ENCODE measurements at places on chromosomes 6 and 20. TPM values are rescaled to one million over a fixed set of nuclear protein-coding genes. Genes with fewer than 3 reads are reported as not detected.

ISM1 gene
- total RNA-seq, result 2.4 TPM

PPP1R3G gene
- total RNA-seq, result not detected

FERMT1 gene
- 0.10 TPM for total RNA-seq

ZSCAN12 gene
- total RNA-seq, result 9.7 TPM

CLPSL1 gene
- not detected for total RNA-seq

DNA sequence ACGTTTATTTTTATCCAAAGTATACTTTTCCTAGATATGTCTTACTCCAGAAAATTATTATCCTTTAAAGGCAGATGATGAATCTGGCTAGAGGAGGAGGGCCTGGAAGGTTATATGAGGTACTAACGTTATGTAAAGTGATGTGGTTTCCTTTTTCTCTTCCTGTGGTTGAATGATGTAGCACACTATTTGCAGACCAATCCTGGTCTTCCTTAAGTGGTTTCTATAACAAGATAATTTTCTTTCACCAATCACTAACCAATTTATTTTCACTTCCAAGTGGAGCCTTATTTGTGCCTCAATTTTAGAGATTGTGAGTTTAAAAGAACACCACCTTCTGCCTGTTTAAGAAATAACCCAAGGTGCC, 154.6 kb upstream of the SOX4 start:
- H3K4me1 ChIP-seq, result no peaks in the 10 kb centered on the region
- H3K4me3 ChIP-seq, result no peak overlapping the region
- DNase-seq, result no peak
- H3K27ac ChIP-seq, result no peak overlapping the region
- H3K36me3 ChIP-seq, result no peaks in the 10 kb centered on the region

DNA sequence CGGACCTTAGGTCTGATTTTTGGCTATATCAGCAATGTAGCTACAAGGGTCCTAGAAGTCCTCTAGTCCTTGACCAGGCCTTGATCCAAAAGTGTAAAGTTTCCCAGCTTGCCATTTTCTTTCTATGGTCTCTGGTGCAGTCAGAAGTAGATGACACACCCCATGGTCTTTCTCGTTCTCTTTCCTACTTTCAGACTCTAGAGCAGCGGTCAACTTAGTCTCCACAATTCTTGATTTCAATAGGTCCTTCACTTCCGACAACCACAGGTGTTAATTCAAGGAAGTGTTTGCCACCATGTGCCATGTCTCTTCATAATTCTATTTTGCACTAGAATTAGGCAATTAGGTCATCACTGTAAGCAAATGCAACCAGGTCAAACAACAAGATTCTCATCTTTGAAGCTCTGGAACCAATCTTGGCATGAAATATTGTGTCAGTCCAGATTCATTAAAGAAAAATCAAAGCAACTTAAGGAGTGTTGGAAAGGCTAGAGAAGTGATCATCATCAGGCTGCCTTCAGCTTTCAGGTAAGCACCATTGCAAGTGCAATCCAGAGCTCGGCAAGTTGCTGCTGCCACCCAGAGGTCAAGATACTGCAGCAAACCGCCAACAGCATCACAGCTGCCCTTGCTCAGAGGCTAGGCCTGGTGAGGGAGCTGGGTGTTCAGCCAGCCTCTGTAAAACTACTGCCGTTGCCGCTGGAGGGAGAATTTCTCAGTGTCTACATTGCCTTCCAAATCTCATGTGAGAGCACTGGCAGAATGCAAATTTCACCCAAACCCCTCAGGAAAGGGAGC, 5.6 kb upstream of the SYNE1 start:
- no peaks in the 10 kb centered on the region for H3K27me3 ChIP-seq
- no peak overlapping the region for H3K4me3 ChIP-seq
- no peak for DNase-seq
- H3K36me3 ChIP-seq, result no peaks in the 10 kb centered on the region
- no peaks in the 10 kb centered on the region for H3K4me1 ChIP-seq
- no peak overlapping the region for H3K27ac ChIP-seq

DNA sequence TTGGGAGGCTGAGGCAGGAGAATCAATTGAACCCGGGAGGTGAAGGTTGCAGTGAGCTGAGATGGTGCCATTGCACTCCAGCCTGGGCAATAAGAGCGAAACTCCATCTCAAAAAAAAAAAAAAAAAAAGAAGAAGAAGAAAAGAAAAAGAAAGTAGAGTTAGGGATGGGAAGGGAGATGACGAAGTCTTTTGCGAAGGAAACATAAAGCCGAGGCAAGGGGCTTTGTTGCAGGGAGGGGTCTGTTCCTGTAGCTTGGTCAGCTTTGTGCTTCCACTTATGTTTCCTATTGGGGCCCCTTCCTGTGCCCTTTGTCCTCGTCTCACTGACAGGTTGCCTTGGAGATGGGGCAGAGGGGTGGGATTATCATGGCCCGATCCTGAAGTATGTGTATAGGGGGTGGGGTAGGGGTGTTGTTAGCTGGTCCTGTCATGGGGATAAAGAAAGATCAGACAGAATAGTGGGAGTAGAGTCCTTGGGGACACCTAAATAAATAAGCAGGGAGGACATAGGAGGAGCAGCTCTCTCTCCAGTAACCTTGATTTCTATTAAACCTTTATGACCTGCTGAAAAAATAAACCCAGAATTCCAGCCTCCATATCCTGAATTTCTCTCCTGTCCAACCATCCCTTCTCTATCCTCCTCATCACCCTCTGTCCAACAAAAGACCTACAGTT, 1.1 kb upstream of the CLIC1 start:
- H3K27me3 ChIP-seq, result no peaks in the 10 kb centered on the region
- peaks cover 15% of the 10 kb centered on the region for H3K36me3 ChIP-seq
- peak overlapping the region; percentile 38 for H3K4me3 ChIP-seq
- no peak for DNase-seq
- H3K27ac ChIP-seq, result peak overlapping the region; percentile 83
- peaks cover 45% of the 10 kb centered on the region for H3K4me1 ChIP-seq

DNA sequence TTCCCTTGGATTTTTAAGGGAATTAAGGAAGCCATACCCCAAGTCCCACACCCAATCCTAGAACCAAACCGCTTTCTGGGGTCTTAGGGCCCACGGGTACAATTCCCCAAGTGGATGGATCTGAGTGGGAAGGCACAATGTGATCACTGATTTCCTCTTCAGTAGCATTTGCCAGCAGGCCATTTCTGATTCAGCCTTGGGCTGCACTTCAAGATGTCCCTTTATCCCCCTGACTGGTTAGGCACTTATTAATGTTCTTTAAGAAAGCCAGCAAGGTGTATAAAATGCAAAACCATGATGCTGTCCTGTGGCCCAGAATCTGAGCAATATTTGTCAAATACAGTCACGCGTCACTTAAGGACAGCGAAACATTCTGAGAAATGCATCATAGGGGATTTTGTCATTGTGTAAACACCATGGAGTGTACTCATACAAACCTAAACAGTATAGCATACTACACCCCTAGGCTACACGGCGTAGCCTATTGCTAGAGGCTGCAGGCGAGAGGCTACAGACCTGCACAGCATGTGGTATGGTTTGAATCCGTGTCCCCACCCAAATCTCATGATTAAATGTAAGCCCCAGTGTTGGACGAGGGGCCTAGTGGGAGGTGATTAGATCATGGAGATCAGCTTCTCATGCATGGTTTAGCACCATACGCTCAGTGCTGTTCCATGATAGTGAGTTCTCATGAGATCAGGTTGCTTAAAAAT, 234.2 kb downstream of the NRN1 start:
- H3K4me3 ChIP-seq, result no peak overlapping the region
- H3K27ac ChIP-seq, result no peak overlapping the region
- H3K36me3 ChIP-seq, result peaks cover 11% of the 10 kb centered on the region
- H3K27me3 ChIP-seq, result no peaks in the 10 kb centered on the region
- DNase-seq, result no peak

DNA sequence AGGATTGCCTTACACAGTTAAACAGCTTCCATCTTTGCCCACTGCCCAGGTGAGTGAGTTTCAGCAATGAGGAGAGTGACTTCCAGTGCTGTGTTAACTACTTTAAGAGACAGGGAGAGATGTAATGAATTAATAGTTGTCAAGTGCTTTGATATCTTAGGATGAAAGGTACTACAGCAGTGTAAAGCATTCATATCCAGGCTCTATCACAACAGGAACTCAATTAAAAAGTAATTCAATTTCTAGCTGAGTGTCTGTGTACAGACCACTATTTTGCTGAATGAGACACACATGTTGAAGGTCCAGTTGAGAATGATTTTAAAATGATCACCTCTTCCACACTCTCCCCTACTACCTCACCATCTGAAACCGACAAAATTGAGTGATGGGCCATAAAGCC, 70.7 kb upstream of the BEND3 start:
- no peaks in the 10 kb centered on the region for H3K36me3 ChIP-seq

DNA sequence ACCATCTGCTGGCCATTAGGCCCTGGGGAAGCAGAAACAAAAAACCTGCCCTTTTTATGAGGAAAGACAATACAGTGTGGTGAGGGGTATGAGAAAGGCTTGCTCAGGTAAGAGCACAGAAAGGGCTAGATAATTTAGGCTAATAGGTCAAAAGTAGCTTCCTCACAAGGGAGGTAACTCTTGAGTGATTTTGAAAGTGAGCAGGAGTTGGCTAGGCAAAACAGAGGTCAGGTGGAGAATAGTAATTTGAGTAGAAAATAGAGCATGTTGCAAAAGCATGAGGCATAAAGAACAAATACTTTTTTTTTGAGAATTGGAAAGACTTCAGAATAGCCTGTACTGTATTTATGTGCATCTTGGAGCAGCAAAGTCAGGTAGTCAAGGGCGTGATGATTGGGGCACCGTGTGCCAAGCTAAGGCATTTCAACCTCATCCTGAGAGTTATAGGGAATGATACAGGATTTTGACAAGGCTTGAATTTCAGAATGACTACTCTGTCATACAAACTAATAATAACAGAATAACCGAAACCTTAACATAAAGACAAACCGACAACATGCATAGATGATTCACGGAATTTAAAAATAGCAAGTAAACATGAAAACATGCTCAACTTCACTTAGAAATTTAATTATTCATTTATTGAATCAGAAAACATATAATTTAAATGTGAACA, 123.0 kb upstream of the ENPP5 start:
- H3K4me1 ChIP-seq, result no peaks in the 10 kb centered on the region
- no peak for DNase-seq
- H3K36me3 ChIP-seq, result no peaks in the 10 kb centered on the region
- no peak overlapping the region for H3K4me3 ChIP-seq
- no peaks in the 10 kb centered on the region for H3K27me3 ChIP-seq

DNA sequence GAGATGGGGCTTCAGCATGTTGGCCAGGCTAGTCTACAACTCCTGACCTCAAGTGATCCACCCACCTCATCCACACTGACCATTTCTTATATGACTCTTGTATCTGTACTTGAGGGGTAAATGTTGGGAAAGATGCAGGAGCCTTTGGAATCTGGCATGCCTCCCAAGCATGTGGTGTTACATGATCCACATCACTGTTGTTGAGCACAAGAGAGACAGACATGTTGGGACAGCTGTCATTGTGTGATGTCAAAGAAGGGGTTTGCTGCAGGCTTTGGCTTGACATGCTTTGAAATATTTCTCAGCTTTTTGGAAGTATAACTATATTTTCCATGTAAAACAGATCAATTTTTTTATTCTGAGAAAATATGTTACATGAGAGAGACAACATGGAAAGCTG, 139.9 kb downstream of the MOXD1 start:
- no peak overlapping the region for H3K27ac ChIP-seq
- DNase-seq, result no peak
- H3K4me1 ChIP-seq, result no peaks in the 10 kb centered on the region
- H3K4me3 ChIP-seq, result no peak overlapping the region

GRCh38 chr6:156657296-156657695, 119.9 kb upstream of the ARID1B start:
- H3K4me1 ChIP-seq, result no peaks in the 10 kb centered on the region
- no peak overlapping the region for H3K27ac ChIP-seq
- no peaks in the 10 kb centered on the region for H3K36me3 ChIP-seq
- H3K27me3 ChIP-seq, result no peaks in the 10 kb centered on the region

- no peaks in the 10 kb centered on the region for H3K36me3 ChIP-seq
- H3K4me3 ChIP-seq, result no peak overlapping the region
- DNase-seq, result no peak
- no peaks in the 10 kb centered on the region for H3K4me1 ChIP-seq
- H3K27me3 ChIP-seq, result no peaks in the 10 kb centered on the region
These were observed 6.1 kb upstream of the TRAM2 start for GRCh38 chr6:52582996-52583395.

DNA sequence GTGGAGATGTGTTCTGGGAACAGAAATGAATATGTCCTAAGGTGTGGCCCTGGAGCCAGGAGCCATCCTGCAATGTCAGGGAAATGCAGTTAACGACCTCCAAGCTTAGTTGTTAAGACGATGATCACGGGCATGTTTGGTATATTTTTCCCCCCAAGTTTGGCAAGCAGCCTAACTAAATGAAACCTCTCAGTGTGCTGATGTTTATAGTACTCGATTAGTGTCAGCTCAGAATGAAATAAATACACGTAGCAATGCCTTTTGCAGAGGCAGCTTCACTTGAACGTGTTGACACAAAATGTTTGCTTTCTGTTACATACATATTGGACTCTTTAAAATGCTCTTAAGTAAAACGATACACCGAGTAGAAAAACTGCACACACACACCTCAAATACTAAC, 76.2 kb upstream of the OLIG3 start:
- H3K4me3 ChIP-seq, result no peak overlapping the region
- no peak for DNase-seq
- no peaks in the 10 kb centered on the region for H3K27me3 ChIP-seq
- H3K27ac ChIP-seq, result no peak overlapping the region
- no peaks in the 10 kb centered on the region for H3K4me1 ChIP-seq

DNA sequence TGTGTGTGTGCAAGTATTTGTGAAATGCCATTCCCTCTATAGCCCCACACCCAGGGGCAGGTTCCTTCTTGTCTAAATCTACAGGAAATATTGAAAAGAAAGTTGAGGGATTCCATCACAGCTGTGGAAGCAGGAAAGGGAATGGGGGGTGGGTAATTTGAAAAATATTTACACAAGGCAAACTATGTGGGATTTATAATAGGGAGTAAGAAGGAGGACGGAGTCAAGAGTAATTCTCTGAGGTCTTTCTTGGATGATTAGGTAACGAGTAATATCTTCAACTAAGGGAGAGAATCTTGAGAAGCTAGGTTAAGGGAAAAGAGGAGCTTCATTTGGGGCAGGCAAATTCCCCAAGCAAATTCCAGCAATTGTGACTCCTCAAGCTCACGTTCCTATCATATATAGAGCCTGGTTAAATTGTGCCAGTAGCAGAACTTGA, 113.5 kb upstream of the SGK1 start:
- H3K27ac ChIP-seq, result no peak overlapping the region
- no peak overlapping the region for H3K4me3 ChIP-seq
- no peaks in the 10 kb centered on the region for H3K4me1 ChIP-seq

GRCh38 chr6:127069659-127070279, 48.7 kb upstream of the RSPO3 start:
- no peaks in the 10 kb centered on the region for H3K36me3 ChIP-seq
- H3K27ac ChIP-seq, result no peak overlapping the region
- H3K27me3 ChIP-seq, result no peaks in the 10 kb centered on the region
- DNase-seq, result no peak

- no peak for DNase-seq
- H3K27ac ChIP-seq, result no peak overlapping the region
- no peaks in the 10 kb centered on the region for H3K27me3 ChIP-seq
- no peaks in the 10 kb centered on the region for H3K36me3 ChIP-seq
- no peak overlapping the region for H3K4me3 ChIP-seq
These were observed 3.0 kb downstream of the FLRT3 start for GRCh38 chr20:14334306-14334930.
